ENCODE measurements at places on chromosomes 7 and 10. TPM values are rescaled to one million over a fixed set of nuclear protein-coding genes. Genes with fewer than 3 reads are reported as not detected.

The CFAP43 gene
- not detected for total RNA-seq

DNA sequence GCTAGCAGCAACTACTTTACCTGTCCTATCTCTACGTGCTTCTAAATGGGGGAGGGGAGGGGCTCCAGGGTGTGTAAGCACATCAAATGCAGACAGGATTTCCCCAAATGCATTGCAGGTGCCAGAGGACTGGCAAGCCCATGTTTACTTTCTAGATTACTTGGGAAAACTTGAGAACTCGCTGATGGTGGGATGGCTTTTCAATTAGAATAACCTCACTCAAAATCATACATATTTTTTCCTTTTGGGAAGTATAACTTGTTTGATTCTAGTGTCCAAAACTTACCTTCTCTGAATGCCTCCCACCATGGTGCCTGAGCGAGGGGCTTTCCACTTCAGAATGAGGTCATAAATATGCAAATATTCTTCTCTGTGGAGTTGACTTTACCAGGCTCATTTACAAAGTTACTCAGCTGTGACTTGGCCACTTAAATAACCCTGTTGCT, 191.3 kb upstream of the RHOBTB1 start:
- no peak for DNase-seq

The ENTPD1 gene
- 0.27 TPM for total RNA-seq

- DNase-seq, result no peak
Measured at GRCh38 chr7:94367949-94368348, 26.7 kb upstream of the COL1A2 start.

The POU6F2 gene
- total RNA-seq, result 0.12 TPM

The CCDC126 gene
- total RNA-seq, result 7.3 TPM

The FBH1 gene
- 55.3 TPM for total RNA-seq

Data from activated CD4-positive, alpha-beta T cell treated with anti-CD3 and anti-CD28 coated beads, Interleukin-2, amount 10 ng/mL, durations not matched to agents 7 days and 5 days (primary cell).